ENCODE measurements at places on chromosomes 6 and 20. TPM values are rescaled to one million over a fixed set of nuclear protein-coding genes. Genes with fewer than 3 reads are reported as not detected.

The NKX2-2 gene
- total RNA-seq, result not detected

The OXT gene
- total RNA-seq, result not detected

The BFSP1 gene
- 13.8 TPM for total RNA-seq

The BACH2 gene
- total RNA-seq, result 2.6 TPM

The SYCP2 gene
- total RNA-seq, result 2.1 TPM

The VPS16 gene
- total RNA-seq, result 45.2 TPM

The TBX18 gene
- 5.4 TPM for total RNA-seq

The THEMIS gene
- total RNA-seq, result not detected

The OPN5 gene
- total RNA-seq, result not detected

The LAMA4 gene
- 220 TPM for total RNA-seq

The SLC39A7 gene
- total RNA-seq, result 201 TPM

The AKAP12 gene
- 154 TPM for total RNA-seq

The GJA10 gene
- not detected for total RNA-seq

Data from osteocyte (in vitro differentiated cells).